ENCODE measurements at places on chromosomes 3 and 15.

GRCh38 chr3:172568701-172569100 is 45.5 kb upstream of the TNFSF10 start:
- DNase-seq: no peak

GRCh38 chr15:72916378-72916777 is 132.8 kb upstream of the ADPGK start:
- no peak for DNase-seq

DNA sequence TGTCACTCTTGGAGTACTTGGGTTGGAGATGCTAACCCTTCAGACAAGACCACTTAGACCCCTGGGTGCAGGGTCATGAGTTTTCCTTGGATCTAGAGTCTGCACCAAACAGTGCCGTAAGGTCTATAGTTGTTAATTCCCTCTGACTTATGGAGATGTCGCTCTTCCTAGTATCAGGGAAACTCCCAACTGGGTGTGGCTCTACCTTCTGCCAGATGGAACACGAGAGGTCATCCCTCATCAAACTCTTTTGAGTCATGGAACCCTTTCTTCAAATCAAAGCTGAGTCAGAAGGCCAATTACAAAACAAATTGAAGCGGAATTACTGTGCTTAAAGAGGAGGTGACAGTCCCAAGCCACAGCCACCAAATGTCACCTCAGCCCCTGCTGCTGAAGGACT is 514.9 kb upstream of the PROK2 start:
- no peak for DNase-seq

- peak; percentile 80 for DNase-seq
These were observed 551 bp downstream of the DNAJC13 start for GRCh38 chr3:132417695-132418411.

DNA sequence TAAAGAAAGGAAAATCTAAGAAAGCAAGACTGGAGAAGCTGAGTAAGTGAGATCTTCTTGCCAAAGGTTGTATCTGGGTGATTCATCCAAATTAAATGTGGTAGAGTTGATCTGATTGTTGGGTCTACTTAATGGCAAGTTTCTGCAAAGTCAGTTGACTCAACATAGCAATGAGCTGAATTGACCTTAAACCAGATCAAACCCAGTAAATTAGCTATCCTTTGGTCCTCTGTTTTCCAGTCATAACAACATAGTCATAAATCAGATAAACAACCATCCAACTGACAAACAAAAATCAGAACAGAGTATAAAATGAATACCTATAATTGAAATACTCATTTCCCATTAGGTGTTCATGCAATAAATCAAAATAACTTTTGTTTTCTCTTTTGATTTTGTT is 142.6 kb upstream of the CFAP20DC start:
- DNase-seq: no peak

- DNase-seq: peak; percentile 34
These were observed 106.5 kb upstream of the SLC4A7 start for GRCh38 chr3:27590437-27591298.
